HCT116 (cell line): ENCODE measurements at places on chromosomes 7 and 10. TPM values are rescaled to one million over a fixed set of nuclear protein-coding genes. Genes with fewer than 3 reads are reported as not detected.

DNA sequence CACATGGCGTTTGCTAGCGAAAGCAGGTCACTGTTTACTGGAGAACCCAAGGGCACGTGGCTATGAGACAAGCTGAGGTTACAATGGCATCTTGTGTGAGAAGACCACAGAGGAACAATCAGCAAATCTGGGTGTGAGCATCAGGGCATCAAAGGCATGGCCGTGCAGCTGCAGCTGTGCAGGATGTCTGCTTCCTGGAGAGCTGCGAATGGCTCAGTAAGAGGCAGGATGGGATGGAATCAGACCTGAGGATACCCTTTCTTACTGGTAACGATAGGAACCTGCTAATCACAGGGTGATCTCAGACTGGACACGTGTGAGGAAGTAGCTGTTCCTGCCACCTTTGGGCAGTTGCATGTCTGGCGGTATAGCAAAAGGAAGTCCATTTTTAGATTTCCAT is 119.5 kb downstream of the RNF216 start:
- DNase-seq, result no peak

GRCh38 chr7:82685214-82685613 is 241.6 kb upstream of the CACNA2D1 start:
- no peak for DNase-seq

DNA sequence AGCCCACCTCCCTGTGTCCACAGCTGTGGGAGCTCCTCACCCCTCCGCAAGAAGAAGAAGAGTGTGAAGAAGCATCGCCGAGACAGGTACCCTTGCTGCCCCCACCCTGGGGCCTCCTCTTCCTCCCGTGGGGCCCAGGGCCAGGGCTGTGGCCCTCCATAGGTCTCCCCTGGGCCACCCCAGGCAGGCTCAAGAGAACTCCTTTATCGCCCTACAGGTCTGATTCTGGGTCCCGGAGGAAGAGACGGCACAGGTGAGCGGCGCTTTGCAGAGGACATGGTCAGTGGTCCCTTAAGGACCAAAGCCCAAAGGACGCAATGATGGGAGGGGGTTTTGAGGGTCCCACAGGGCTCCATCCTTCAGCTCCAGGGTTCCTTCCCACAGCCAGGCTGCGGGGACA is 41.1 kb upstream of the HSPB1 start:
- DNase-seq, result no peak

DNA sequence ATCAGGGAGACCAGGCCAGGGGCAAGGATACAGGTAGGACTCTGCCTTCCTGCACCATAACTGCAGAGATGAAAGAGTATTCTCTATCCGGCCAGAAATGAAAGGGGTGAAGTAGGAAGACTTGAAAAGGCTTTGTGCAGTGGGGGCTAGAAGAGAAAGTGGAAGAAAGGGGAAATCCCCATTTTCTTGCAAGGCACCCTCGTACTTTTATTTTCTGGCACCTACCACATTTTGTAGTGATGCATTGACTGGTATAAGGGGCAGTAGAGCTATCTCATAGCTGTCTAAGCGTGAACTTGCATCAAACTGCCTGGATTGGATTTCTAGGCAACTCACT is 752 bp upstream of the CAMK2G start:
- DNase-seq, result no peak

DNA sequence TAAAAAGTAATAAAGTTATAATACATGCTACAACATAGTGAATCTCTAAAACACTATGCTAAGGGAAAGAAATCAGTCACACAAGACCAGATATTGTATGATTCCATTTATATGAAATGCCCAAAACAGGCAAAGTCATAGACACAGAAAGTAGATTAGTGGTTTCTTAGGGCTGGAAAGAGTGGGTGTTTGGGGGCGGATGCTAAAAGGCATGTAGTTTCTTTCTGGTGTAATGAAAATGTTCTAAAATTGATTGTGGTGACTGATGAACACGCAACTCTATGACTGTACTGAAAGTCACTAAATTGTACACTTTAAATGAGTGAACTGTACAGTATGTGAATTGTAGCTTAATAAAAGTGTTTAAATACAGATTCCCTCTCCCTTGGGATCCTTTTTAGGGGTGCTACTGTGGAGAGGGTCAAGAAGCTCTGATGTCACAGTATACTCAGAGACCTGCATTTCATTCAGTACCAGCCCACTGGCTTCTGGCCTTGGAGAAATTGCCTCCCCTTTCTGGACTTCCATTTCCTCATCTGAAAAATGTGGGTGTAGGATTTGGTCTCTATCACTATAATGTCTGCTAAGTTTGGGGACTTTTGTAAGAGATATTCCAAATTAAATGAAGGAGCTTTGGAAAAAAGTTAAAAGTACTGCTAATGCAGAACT is 46.4 kb downstream of the AOAH start:
- DNase-seq, result no peak

- DNase-seq, result no peak
Measured at GRCh38 chr7:111090846-111091245, at the start of gene LRRN3. Gene LRRN3 (plus strand): TSS chr7:111091127. CDS start chr7:111122773, 31,646 bp downstream.

TMEM139 gene
- 9.9 TPM for total RNA-seq

DNA sequence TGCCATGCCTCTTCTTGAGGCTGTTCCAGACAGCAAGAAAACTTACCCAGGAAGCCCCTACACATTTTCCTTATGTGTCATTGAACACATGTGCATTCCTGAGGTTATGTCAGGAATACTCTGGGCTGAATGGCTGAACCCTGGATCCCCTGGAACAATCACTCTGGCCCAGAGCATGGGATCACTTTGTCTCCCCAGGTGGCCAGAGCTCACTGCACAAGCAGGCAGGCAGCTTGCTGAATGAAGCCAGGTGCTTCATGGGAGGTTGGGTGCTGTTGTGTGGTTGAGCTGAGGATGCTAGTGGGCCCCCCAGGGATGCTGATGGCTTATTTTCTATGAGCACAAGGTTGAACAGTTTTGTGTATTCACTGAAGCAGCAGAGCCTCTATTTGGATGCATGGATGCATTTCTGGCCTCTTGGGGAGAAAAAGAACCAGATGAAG is 54.7 kb upstream of the NPTX2 start:
- no peak for DNase-seq

ATOH7 gene
- not detected for total RNA-seq

SUGCT gene
- 4.4 TPM for total RNA-seq

DNA sequence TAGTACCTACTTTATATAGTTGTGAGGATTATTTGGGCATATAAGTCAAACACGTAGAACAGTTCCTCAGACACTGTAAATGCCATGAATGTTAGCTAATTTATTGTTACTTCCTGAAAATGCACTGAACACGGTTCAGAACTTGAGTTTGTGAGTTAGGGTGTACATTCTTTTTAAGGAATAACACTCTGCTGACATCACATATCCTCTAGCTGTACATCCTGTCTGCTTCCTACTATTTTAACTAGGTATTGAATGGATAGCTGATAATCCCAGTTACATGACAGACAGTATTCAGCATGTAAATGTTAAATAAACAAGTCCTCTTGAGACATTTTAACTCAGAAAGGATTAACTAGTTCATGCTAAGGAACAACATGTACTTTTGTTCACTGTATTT is 16.0 kb downstream of the SAMD8 start:
- DNase-seq, result no peak

DNA sequence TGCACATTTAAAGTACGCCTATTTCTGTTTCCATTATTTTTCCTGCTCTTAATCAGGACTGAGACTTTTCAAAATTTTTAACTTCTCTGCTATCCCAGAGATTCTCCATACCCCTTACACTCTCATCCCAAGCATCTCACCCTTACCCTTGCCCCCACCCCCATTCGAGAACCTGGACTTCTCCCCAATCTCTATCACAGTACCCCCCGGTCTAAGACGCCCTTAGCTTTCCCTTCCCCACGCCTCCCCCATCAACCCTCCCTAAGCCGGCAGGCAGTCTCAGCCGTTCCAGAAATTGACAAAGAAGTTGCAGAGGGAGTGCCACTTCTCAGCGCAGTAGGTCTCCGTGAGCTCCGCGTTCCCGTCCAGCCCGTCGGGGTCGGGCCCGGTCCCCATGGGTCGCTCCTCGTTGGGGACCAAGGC is 1.4 kb downstream of the FGFBP3 start:
- DNase-seq, result no peak

POLR3A gene
- 26.6 TPM for total RNA-seq

GRCh38 chr10:30995081-30995770 is 36.4 kb downstream of the ZNF438 start:
- DNase-seq, result no peak

DNAJC12 gene
- 4.3 TPM for total RNA-seq
